ENCODE measurements at places on chromosomes 6 and 20. TPM values are rescaled to one million over a fixed set of nuclear protein-coding genes. Genes with fewer than 3 reads are reported as not detected.

- DNase-seq, result no peak
Measured at GRCh38 chr6:46011188-46012085, 4.2 kb downstream of the CLIC5 start.

GRCh38 chr20:41616228-41616627, 1.9 kb downstream of the CHD6 start:
- DNase-seq, result peak; percentile 37

DNA sequence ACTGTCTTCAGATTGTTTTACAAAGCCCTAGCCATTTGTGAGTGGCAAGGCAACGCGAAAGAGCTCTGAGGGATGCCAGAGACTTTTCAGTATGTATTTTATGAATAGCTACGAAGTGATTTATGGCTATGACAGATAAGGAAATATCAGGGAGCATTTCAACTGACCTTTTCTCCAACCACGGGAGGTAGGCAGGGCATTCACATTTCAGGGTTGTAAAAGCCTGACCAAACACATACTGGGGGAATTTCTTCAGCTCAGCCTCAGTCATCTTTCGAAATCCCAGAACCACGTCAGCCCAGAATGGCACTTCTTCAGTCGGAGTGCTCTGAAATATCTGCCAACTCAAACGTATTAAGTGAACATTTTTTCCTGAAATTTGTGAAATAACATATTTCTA, 10.8 kb downstream of the DDO start:
- DNase-seq, result peak; percentile 50

- DNase-seq, result no peak
Measured at GRCh38 chr6:50047026-50047425, 2.7 kb downstream of the DEFB112 start.

DNA sequence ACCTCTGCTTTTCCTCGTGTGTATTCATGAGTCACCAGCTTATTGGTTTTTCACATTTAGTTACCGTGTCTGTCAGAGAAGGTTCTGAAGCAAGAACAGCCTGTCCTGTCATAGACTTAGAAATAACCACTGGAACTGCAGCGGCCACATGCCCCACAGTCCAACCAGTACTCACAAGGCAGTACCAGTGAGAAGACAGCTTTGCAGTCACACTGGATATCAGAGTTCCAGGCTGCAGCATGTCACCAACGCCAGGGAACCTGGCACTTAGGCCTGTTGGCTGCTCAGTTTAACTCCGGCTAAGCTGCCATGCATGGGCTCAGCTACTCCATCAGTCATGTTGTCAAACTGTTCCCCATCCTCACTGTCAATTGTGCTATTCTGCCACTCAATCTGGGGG, 40.1 kb downstream of the ADNP start:
- DNase-seq, result no peak

DNA sequence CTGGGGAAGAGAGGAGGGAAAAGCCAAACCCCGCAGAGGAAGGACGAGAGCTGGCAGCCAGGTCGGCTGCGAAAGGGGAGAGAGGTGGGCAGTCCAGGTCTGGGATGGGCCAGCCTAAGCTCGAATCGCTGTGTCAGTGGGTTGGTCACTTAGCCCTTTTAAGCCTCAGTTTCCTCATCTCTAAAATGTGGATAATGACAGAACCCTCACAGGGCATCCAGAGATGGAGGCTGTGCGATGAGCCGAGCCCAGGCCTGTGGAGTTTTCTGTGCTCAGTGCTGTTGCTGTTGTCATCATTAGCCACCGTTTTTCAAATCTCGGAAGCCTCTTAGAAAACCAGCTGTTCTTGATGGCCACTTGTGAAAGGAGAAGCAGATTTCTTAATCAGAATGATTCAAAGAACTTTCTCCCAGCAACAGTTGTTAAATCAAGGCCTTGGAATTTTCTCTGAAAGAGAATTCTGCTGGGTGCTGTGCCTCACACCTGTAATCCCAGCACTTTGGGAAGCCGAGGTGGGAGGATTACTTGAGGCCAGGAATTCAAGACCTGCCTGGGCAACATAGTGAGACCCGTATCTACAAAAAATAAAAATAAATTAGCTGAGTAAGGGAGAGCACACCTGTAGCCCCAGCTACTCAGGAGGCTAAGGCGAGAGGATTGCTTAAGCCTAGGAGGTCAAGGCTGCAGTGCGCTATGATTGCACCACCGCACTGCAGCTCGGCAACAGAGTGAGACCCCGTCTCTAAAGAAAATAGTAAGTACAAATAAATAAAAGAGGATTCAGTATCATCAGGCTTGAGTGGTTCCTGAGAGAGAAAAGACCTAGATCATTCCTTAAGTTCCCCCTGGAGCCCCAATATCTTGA, 46.3 kb upstream of the ENTPD6 start:
- no peak for DNase-seq

Gene ULBP3
- total RNA-seq, result 0.41 TPM

Gene SPEF1
- 0.09 TPM for total RNA-seq
